ENCODE measurements at places on chromosomes 5 and 9. TPM values are rescaled to one million over a fixed set of nuclear protein-coding genes. Genes with fewer than 3 reads are reported as not detected.
A peak's percentile ranks its signal among the peaks of the same experiment; 100 is the strongest.

Gene HTR4
- total RNA-seq, result 0.22 TPM

Gene PCDHGC3
- 17.1 TPM for total RNA-seq

DNA sequence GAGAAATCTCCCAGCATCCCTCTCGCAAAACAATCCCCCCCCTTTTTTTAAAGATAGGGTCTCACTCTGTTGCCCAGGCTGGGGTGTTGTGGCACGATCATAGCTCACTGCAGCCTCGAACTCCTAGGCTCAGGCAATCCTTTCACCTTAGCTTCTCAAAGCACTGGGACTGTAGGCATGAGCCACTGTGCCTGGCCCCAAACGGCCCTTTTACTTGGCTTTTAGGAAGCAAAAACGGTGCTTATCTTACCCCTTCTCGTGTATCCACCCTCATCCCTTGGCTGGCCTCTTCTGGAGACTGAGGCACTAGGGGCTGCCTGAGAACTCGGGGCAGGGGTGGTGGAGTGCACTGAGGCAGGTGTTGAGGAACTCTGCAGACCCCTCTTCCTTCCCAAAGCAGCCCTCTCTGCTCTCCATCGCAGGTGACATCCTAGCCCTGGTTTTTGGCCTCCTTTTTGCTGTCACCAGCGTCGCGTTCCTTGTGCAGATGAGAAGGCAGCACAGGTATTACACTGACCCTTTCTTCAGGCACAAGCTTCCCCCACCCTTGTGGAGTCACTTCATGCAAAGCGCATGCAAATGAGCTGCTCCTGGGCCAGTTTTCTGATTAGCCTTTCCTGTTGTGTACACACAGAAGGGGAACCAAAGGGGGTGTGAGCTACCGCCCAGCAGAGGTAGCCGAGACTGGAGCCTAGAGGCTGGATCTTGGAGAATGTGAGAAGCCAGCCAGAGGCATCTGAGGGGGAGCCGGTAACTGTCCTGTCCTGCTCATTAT lies 6.8 kb downstream of the CA9 start:
- no peak for DNase-seq

- peak; percentile 25 for DNase-seq
Observed at GRCh38 chr5:134133188-134133994, 18.9 kb downstream of the TCF7 start.
